CD4-positive, alpha-beta T cell treated with Interleukin-6 at 100 ng/mL for 8 hours (primary cell): ENCODE measurements at places on chromosomes 11 and 22.

DNA sequence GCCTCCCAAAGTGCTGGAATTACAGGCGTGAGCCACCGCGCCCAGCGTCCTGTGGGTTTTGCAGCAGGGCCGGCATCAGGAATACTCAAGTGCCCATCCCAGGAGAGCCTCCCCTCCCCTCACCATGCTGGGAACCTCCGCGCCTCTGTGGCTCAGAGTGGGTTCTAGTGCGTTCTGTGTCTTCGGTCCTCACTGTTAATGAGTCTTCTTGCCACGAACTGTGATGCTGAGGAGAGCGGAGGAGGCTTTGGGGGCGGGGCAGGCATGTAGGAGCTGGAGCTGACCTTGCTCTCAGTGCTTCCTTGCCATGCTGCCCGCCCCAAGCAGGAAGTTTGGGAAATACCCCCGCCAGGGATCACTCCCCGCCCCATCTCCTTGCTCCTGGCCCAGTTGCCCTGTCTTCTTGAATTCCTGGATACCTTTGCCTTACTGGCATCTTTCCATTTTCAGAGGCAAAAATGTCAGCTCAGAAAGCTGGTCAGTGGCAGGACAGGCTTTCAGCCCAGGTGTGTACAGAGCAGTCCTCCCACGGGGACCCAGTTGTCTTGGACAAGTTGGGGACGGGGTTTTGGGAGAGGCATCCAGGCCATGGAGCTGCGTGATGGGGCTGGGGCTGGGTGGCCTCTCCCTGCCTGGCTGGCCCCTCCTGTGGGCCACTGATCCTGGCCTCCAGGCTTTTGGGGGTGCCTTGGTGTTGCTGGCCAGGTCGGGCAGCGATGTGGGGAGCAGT is 5.1 kb downstream of the GRAMD4 start:
- DNase-seq = no peak

DNA sequence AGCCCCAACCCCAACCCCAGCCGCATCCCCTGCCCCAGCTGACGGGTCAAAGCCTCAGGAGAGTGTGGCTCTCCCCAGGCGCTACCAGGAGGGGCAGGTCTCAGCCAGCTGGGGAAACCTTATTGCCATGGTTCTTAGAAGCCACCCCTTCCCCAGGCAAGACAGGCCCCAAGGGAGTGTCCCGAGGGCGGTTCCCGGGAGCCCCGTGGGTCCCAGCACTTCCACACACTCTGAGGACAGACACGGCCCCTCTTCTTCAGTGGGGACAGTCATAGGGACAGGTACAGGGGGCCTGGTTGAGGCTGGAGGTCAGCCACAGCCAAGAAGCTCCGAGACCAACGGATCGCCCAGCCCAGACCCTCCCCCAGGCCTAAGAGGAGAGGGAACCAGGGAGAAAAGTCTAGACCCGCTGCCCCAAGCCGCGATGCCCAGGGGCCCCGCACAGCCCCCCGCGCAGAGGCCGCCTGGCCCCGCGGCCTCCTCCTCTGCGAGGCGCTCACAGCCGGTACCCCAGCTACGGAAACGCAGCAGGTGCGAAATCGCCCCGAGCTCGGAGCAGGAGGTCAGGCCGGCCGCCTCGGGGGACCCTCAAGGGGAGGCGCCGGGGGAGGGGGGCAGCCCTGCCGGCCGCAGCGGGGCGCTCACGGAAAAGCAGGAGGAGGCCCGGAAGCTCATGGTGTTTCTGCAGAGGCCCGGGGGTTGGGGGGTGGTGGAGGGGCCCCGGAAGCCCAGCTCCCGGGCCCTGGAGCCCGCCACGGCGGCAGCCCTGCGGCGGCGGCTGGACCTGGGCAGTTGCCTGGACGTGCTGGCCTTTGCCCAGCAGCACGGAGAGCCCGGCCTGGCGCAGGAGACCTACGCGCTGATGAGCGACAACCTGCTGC is 2.6 kb downstream of the KLHDC7B start:
- peak; percentile 58 for DNase-seq

DNA sequence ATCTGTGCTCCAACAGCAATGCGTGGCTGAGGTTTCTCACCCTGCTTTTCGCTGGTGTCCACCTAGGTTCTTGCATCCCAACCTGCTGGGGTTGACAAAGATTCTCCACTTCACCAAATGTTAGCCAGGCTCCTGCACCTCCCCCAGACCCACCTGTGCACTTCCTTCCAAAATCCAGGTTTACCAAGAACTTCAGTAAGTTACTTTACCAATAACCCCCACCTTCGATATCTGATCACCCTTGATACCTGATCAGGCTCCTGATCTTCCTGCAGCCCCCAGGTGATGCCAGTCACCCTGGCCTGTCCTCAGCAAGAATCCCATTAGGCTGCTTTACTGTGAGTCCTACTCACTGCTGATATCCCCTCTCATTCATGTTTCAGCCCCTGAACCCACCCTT is 1203.4 kb downstream of the TBC1D22A start:
- no peak for DNase-seq

DNA sequence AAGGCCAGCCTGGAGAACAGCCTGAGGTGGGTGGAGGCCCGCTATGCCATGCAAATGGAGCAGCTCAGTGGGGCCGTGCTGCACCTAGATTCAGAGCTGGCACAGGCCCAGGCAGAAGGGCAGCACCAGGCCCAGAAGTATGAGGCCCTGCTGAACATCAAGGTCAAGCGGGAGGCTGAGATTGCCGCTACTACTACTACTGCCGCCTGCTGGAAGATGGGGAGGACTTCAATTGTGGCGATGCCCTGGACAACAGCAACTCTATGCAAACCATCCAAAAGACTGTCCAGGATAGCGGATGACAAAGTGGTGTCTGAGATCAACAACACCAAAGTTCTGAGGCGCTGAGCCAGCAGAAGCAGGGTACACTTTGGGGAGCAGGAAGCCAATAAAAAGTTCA is 3.1 kb upstream of the TMEM218 start:
- no peak for DNase-seq

DNA sequence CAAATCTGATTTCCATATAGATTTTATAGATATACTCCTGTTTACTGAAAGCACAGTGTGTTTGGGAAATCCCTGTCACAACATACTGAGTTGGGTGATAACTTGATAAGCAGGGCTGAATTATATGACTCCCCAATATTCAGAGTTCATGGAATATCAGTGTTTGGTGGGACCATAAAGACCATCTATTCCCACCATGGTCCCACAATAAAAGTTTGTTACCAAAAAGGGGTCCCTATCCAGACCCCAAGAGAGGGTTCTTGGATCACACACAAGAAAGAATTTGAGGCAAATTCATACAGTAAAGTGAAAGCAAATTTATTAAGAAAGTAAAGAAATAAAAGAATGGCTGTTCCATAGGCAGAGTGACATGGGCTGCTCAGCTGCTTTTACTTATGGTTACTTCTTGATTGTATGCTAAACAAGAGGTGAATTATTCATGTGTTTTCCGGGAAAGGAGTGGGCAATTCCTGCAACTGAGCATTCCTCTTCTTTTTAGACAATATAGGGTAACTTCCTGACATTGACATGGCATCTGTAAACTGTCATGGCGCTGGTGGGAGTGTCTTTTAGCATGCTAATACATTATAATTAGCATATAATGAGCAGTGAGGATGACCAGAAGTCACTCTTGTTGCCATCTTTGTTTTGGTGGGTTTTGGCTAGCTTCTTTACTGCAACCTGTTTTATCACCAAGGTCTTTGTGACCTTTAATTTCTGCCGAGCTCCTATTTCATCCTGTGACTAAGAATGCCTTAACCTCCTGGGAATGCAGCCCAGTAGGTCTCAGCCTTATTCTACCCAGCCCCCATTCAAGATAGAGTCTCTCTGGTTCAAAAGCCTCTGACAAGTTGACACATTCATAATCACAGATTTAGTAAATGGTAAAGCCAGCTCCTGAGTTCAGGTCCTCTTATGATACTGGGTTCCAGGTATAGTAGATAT is 240.6 kb upstream of the PDGFD start:
- no peak for DNase-seq

- no peak for DNase-seq
Measured at GRCh38 chr11:871472-871871, 28.8 kb downstream of the TSPAN4 start.

DNA sequence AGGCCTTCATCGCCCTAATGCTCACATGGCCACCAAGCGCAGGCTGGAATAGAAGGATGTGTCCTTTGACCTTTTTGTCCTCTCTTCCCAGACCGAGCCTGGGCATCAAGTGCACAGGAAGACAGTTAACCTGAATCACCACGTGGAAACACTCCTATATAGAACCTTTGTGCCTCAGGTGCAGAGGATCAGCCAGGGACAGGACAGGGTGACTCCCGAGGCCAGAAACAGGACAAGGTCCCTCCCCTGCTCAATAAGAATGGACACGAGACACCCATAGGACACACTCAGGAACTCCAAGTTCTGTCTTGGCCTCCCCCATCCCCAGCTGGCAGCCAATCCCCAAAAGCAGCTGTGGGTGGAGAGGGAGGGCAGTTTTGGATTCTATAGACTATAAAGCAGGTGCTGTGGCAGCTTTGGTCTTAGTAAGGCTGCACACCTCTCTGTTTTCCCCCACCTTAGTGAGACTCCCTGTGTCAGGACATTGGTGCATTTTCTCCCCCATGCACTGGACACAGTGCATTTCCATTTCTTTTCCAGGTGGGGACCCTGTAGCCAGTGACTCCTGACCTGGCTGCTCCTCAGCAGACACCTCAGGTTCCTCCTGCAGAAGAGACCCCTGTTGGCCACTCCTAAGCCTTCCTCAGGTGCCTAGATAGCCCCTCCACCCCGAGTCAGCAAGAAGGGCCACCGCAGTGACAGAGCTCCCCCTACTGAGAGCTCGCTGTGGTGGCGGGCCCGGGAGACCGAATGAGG is 43.6 kb upstream of the POU2AF1 start:
- peak; percentile 30 for DNase-seq

- no peak for DNase-seq
Measured at GRCh38 chr11:119699227-119699626, 29.8 kb downstream of the NECTIN1 start.
